Esophagus squamous epithelium (tissue), 5 donors: ENCODE measurements at places on chromosomes 5 and 9.

DNA sequence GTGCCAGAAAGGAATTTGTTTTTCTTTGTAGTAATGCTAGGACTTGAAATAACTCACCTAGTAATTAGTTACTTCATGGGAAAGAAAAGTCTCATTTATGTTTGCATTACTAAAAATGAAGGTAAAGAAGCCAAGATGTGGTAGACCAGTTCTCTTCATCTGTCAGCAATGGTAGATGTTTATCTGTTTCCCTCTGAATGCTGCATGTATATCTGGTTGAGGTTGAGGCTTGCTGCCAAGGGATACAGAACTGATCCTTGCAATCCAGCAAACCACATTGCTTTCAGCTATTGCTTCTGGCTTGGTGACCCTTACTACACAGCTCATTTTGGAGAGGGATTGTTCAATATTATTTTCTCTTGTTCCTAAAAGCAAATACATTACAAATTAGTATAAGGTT, 73.6 kb downstream of the ZNF474 start:
- no peak for DNase-seq

GRCh38 chr9:110133608-110134210, 74.2 kb downstream of the C9orf152 start:
- no peak for DNase-seq

DNA sequence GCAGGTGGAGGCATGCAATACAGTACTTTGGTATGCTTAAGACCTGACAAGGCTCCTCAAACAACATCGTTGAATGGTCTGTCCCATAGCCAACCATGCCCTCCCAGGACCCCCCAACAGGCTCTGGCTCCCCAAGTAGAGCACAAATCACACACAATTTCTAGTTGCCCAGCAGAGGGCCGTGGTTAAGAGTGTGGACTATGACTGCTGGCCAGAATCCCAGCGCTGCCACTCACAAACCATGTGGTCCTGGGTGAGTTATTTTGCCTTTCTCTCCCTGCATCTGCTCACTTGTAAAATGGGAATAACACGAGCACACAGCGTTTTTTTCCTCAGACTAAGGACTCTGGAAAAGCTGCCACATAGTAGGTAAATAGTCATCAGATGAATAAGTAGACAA, 6.5 kb downstream of the CKMT2 start:
- no peak for DNase-seq

- DNase-seq: no peak
These were observed 60.4 kb downstream of the FREM1 start for GRCh38 chr9:14849851-14850250.

DNA sequence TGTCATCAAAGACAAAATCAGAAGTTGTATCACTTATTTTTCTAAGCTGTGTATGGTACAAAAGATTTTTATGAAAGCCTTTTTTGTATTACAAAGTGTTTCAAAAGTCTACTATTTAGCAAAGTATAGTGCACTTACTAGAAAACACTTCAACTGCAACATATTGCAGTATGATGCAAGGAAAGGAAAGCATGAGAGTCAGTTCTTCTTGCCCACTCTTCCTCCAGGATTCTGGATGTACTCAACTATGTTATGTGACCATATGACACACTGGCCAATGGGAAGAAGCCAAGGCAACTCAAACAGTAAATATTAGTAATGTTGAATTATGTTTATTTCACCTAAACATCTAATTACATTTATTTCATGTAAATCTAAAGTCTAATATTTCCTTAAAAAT, 49.5 kb upstream of the TYRP1 start:
- DNase-seq: no peak

- DNase-seq: no peak
These were observed 3.5 kb upstream of the PRDM12 start for GRCh38 chr9:130660683-130661450.

DNA sequence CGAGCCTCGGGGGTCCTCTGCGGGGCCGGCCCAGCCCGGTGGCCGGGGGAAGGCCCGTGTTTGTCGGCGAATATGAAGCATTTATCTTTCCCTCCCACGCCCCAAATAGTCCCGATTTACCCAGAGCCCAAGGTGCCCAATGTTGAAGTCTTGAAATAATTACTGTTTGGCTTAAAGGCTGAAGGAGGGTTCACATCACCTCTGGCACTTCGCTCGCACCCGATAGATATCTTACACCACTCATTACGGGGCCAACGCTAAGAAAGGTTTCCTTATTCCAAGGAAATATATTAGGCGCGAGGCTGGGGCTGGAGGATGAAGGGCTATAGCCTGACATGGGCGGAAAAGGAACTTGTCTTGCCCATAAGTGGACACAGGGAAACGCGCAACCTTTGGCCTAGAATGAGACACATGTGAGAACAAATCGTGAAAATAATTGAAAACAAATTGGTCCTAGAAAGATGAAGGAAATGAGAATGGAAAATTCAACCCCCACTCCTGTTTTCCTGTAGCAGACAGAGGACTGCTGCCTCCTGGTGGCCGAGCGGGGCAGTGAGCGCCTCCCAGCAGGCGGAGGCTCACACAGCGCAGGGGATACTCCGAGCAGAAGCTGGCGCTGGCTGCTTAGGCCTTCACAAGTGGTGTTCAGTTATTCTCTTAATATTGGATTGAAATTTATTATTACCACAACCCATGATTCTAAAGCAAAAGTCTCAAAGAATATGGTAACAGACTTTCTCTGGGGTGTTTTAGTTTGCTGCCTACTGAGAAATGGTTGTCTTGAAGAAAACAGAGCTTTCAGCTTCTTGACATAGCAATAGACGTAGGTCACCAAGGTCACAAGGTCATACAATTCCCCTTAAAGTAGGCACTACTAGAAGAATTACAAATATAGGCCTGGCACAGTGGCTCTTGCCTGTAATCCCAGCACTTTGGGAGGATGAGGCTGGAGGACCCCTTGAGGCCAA, 7.9 kb downstream of the CCL21 start:
- peak; percentile 13 for DNase-seq

GRCh38 chr9:135077497-135078200, 9.8 kb upstream of the OLFM1 start:
- DNase-seq: no peak

- DNase-seq: no peak
These were observed 135.8 kb upstream of the SNX2 start for GRCh38 chr5:122639033-122639432.
